ENCODE measurements at places on chromosomes 2 and 18.

GRCh38 chr2:227617316-227618230, at the start of gene SCYGR4:
TSS of gene SCYGR4 (plus strand) at chr2:227617498. CDS start at chr2:227617498, 0 bp downstream.
- no peak for DNase-seq

GRCh38 chr2:23330214-23330613, 54.8 kb upstream of the KLHL29 start:
- DNase-seq = no peak

GRCh38 chr18:69215161-69215560, 185.5 kb upstream of the DOK6 start:
- DNase-seq = no peak

DNA sequence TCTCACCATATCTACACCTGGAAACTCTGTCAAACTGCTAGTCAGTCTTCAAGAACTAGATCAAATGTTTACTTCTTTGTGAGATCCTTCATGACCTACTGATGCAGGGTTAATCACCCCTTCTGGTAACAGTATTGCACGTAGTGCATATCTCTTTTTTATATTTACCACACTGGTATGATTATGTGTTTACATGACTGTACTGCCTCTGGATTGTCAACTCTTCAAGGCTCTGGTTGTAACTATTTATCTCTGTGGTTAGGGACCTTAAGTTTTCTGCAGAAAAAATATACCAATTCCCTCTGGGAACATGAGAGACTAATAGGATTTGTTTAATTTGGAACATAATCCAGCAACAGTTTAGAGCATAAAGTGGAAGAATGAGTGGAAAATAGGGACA, 135.5 kb downstream of the PDE1A start:
- DNase-seq = no peak

GRCh38 chr18:59026831-59027410, 112.8 kb upstream of the SEC11C start:
- DNase-seq = no peak
